ENCODE measurements at places on chromosomes 4 and X.

DNA sequence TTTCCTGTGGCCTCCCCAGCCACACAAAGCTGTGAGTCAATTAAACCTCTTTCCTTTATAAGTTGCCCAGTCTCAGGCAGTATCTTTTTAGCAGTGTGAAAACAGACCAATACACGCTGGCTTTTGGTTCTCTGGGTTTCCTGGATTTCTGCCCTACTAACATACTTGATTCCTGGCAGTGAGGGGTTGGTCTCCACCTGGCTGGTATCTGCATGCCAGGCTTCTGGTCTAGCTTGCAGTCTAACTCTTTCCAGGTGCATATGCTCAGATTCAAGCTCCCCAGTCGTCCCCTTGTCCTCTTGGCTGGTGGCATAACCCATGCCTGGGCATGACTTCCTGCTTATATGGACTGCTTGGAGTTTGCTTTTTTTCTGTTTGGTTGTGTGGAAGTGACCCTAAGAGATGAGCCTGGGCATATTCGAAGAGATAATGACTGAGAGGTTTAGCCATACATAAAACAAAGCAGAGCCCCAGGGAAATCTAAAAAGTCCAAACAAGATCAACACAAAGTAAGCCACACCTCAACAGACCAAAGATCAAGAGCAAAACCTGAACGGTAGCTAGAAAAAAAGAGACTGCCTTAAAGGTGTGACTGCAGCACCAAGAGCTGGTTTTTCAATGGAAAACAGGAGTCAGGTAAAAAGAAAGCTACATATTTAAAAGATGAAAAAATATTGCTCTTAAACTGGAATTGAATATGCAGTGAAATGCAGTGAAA lies 102.1 kb upstream of the STS start:
- DNase-seq: no peak

DNA sequence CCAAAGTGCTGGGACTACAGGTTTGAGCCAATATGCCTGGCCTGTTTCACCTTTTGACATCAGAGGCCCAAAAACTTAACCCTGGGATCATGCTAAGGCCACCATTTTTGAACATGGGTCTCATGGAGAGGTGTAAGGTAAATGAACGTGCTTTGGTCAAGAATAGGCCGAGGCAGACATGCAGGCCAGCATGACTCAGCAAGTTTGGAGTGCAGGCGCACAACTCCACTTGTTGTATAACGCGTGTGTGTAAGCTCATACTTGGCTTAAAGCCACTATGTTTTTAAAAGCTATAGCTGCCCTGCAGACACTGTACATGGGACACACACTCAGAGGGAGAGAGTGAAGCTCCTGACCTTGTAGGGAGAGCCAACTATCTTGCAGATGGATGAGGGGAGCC lies 43.8 kb upstream of the HPSE start:
- DNase-seq: no peak

DNA sequence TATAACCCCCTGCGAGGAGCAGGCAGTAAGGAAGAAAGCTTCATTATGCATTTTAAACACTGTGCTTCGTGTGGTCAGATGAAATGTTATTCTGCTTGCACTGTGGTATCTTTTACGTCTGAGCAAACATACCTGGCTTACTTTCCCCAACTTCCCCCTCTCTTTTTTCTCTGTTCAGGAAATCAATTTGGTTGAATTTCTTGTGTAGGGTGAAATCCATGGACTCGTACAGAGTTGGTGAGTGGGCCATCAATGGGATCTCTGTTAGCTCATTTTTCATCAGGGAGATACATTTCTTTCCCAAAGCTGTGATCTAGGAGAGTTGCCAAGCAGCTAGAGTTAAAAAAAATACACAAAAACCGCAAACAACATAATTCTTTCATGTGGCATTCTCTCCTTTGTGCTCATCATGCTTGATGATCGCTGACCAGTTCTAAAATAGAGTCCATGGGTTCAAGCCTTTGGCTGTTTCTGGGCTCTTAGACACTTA lies 98.5 kb downstream of the FRAS1 start:
- no peak for DNase-seq

GRCh38 chrX:2320580-2321327 lies 180.0 kb downstream of the DHRSX start:
- no peak for DNase-seq

- DNase-seq: no peak
Measured at GRCh38 chr4:8157496-8157895, 1.1 kb downstream of the ABLIM2 start.

DNA sequence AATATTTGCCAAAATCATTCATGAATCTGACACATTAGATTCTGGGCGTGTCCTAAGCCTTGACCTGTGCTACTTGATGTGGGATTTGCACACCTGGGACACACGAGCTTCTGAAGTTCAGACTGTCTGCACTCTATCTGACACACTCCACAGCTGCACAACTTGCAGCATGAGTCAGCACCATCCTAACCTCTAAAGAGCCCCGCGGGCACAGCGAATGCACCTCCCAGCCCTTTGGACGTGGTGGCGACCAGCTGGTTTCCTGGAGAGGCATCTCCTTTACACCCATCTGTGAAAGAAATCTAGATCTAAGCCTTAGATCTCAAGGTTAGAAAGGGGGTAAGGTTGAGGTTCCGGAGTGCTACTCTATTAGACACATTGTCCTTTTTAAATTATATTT lies 69.2 kb downstream of the SORBS2 start:
- no peak for DNase-seq

DNA sequence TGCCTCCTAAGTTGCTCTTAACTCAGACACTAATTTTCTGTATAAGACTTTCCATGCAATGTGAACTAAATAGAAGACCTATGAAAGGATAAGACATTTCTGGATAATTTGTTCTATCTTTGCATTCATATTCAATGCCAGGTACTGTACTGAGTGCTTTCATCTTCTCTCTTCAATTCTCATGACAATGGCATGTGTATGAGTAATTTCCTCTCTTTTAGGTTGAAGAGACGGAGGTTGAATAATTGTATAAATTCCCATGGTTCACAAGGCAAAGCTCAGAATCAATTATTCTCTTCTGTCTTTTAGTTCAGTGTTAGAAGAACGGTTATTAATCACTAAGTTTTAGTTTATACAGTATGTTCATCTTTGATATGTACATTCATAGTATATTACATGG lies 29.3 kb upstream of the CFAP299 start:
- no peak for DNase-seq

DNA sequence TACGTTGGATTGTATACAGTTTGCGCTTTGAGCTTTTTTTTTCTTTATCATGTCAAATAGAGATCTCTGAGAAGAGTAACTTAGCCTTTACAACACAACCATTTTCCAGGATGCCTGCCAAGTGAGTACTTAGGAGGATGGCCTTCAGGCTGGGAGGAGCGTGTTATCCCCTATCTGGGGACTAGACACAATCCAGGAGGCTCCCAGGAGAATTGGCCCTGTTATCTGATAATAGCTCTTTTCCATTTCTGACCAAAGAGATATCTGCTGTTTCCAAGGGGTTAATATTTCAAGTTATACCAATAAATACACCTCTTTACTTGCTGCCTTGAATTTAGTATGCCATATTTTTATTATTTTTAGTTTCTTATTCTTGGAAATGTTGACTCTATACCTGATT lies 169.5 kb upstream of the SMARCAD1 start:
- DNase-seq: no peak

Measured in glomerular endothelial cell (primary cell).